ENCODE measurements at places on chromosomes 7 and 10.

DNA sequence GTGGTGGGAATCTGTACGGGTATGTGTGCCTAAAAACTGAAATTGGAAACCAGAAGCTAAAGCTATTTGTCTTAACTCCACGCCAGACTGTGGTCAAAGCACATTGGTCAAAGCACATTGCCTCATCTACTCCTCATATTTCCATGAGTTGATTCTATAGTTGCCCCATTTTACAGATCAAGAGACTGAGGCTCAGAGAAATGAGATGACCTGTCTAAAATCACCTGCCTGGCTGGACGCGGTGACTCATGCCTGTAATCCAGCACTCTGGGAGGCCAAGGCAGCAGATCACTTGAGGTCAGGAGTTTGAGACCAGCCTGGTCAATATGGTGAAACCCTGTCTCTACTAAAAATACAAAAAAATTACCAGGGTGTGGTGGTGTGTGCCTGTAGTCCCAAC is 21.7 kb upstream of the MNX1 start:
- DNase-seq, result peak; percentile 2

- DNase-seq, result no peak
Observed at GRCh38 chr10:20233423-20233822, 417.2 kb downstream of the PLXDC2 start.

DNA sequence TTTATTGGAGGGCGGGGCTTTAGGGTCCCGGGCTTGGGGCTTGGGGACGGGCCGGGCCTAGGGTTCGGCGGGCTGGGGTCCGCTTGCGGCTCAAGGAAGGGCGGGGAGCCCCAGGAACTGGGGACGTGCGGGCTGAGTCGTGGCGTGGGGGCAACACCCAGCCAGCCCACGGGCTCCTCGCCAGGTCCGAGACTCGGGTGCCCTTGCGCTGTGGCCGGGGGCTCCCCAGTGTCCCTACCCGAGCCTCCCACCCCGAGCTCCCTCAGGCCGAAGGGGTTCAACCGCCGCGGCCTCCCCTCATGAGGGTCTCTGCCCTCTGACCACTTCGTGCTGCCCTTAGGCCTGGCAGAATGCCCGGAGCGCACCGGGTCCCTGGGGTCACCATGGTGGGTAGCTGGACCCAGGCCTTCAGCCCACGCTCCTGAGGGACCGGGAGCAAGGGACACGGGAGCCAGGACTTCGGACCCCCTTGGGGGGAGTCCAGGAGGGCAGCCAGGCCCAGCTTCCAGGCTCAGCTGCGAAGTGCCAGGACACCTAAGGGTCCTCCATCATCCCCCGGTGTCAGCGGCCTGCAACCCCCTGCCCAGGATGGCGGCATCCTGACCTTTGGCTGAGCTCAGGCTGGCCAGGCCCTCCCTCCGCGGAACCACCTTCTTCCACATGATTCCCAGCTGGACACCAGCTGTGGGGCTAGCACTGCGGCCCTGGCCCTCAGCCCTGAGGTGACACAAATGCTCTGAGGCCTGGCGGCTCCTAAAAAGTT is 524 bp upstream of the FUOM start:
- DNase-seq, result no peak

- DNase-seq, result no peak
Observed at GRCh38 chr10:131110241-131110783, 201.2 kb downstream of the TCERG1L start.

DNA sequence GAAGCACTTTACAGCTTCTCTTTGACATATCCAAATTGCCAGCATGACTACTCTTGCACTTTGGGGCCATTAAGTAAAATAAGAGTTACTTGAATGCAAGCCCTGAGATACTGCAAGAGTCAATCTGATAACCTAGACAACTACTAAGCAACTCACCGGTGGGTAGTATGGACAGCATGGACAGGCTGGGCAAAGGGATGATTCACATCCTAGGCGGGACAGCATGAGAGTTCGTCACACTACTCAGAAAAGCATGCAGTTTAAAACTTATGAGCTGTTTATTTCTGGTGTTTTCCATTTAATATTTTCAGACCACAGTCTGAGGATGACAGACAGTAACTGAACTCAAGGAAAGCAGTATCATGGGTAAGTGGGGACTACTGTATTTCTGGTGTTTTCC is 84.0 kb downstream of the ORC5 start:
- no peak for DNase-seq

DNA sequence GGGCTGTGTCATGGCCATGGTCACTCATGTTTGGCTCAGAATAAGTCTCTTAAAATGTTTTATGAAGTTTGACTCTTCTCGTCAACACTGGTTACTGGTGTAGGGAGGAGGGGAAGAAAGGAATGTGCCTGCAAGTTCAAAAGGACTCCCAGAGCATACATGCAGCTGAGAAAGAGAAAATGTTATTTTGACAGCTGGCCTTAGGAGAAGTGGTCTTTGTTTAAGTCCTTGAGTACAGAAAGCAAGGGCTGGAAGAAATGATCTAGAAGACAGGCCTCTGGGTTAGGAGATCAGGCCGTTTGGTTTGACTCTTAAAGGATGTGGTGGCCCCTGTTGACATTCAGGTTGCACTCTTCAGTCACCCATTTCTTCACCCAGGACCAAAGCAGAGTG is 245.5 kb downstream of the REEP3 start:
- DNase-seq, result no peak

DNA sequence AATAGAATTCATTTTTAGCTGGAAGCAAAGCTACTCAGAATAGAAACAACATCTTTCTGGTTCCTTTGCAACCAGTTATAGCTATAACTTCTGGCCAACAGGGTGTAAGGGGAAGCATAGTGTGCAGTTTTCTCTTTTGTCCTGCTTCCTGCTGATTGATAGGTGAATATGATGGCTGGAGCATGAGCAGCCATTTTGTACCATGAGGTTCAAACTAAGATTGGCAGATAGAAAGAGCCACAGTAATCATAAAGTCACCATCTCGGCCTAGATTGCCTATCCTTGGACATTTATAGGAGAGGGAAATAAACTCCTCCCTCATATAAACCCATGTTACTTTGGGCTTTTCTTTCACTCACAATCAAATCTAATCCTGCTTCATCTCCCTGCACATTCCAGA is 102.2 kb upstream of the FGFR2 start:
- no peak for DNase-seq

DNA sequence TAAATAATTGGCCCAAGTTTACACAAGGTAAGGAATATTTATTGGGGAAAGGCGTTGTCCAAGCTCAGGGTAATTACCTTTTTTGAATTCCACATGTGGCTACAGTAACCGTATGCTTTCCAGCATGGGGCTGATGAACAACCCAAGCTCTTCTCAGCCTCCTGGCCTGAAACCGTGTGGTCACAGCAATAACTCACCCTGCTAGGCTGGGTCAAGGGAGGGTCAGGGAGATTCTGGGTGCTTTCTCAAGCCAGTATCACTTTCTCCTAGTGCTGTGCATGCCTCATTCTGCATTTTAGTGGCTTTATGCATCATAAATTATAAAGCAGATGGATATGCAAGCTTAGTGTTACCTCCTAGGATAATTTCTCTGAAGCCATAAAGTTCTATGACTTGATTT is 273.9 kb downstream of the PAXIP1 start:
- DNase-seq, result no peak

- DNase-seq, result no peak
Observed at GRCh38 chr10:124725171-124725631, 19.0 kb downstream of the FAM53B start.

- no peak for DNase-seq
Observed at GRCh38 chr7:132899833-132900232, 182.1 kb downstream of the CHCHD3 start.

DNA sequence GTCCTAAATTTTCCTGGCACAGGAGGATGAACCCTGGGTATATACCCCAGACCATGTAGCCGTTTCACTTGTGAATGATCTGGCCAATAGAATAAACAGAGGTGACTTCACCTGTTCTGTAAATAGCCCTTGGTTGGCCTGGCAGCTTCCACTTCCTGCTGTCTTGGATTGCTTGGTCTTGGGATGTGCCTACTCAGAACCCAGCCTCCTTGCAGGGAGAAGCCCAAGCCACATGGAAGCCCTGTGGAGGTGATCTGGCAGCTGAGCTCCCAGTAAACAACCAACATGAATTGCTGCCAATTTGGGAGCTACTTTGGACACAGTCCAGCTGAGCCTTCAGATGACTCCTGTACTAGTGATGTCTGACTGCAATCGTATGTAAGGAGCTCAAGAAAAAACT is 4.8 kb upstream of the RAPGEF5 start:
- DNase-seq, result no peak

GRCh38 chr10:112585126-112585525 is 138.1 kb downstream of the VTI1A start:
- no peak for DNase-seq

DNA sequence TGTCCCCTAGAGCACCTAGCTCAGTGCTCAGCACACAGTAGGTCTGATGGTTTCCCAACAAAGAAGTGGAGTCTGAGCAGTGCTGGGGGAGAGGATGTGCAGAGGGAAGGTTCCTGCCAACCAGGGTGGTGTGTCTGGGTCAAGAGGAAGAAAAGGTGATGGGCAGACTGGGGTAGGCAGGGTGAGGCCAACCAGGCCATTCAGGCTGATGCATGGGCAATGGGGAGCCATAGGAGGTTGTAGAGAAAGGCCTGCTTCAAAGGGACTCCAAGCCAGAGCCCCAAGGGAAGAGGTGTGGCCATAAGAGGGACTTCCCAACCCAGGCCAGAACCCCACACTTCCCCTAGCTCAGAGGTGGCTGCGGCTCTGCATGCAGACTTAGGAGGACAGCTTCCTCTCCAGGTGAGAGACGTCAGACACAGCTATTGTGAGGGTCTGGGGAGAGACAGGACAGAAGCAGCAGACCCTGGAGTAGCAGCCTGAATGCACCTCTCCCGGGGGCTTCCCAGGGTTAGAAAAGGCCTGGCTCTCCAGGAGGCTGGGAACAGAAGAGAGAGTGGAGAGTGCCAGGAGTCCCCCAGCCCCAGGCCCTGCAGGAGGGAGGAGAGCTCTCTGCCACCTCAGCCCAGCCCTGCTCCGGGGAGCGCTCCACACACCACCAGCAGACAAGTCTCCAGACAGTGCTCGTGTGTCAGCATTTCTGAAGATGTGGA is 87.4 kb upstream of the ZMIZ1 start:
- no peak for DNase-seq

DNA sequence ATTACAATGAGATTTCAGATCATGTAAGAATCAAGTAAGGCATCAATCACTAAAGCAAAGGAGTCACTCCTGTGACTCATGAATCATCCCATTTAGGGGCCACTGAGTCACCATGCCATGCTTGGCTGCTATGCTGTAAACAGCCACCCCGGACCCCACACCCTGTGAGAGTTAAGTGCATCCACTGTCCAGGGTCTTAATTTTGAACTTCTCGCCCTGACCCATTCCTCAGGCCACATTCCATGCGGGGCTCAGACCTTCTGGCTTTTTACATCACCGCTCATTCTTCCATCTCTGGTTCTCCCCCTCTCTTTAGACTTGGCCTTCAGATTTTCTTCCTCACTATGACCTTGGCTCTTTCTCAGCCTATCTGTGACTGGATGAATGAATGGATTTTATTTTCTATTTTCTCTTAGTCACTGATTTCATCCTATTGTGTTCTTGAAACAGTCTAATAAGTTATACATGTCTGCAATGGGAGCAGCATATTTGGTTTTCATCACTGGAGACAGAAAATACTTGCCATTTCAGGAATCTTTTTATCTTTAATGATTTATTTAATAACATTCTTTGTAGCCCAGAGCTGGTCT is 239.6 kb downstream of the SKIDA1 start:
- no peak for DNase-seq

DNA sequence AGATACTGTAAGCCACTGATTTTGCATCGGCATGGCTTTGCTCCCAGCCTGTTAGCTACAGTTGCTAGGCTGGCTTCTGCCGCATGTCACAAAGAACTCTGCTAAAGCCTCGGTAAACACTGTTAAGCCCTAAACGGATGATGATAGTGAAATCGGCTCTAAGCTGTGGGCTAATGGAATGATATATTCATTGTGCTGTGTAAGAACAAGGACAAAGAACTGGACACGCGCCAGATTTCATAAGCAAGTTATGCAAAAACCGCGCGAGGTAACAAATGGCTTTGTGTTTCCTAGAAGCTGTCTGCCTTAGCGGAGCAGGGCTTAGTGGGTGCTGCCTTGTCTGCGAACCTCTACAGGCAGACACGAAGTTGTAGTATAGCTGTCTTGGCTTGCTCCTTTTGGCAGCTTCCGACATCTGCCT is 331.3 kb upstream of the COBL start:
- DNase-seq, result no peak

DNA sequence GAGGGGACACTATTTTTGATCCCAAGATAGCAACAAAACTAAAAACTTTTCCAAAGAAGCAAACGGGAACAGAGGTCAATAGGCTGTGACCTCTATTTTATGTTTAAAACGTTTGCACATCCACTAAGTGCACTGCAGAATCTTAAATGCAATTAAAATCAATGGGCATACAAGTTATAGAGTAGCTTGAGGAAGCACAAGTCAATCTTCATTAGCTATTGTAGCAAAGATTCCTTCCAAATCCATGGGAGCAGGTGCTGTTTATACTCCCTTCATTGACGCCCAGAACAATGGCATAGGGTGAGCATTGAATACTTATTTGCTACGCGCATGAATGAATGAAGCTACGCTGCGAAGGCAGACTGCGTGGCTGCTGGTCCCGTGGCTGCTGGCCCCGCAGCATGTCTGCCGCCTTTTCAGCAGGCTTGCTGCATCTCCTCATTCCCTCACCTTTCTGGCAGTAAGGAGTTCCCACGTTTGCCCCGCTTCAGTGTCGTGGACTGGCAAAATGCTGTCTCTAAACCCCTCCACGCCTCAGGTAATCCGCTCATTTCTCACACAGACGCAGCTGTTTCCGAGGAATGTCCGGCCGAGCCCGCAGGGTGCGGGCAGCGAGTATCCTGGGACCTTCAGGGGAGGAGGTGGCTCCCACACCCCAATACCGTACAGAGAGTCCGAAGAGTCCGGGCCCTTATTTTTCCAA is 754 bp upstream of the PHYHIPL start:
- no peak for DNase-seq

GRCh38 chr10:113987805-113988204 is 55.9 kb upstream of the ADRB1 start:
- no peak for DNase-seq

GRCh38 chr10:29332061-29332760 is 43.3 kb downstream of the LYZL1 start:
- DNase-seq, result no peak

DNA sequence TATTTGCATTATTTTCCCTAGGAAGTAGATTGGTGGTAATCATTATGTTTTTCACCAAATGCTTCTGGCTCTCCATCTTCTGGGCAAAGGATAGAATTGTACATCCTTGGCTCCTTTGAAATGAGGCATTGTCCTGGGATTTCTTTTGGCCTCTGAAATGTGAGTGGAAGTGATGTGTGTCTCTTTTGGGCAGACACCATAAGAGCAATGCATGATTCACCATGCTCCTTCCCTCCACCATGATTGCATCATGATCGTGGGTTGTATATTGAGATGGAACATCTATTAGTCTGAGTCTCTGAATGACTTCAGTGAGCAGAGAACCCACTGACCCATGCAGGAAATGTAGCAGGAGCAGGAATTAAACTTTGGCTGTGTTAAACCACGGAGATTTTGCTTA is 49.2 kb downstream of the ADRA2A start:
- DNase-seq, result no peak
